ENCODE measurements at places on chromosomes 5 and 9. TPM values are rescaled to one million over a fixed set of nuclear protein-coding genes. Genes with fewer than 3 reads are reported as not detected.
A peak's percentile ranks its signal among the peaks of the same experiment; 100 is the strongest.

DNA sequence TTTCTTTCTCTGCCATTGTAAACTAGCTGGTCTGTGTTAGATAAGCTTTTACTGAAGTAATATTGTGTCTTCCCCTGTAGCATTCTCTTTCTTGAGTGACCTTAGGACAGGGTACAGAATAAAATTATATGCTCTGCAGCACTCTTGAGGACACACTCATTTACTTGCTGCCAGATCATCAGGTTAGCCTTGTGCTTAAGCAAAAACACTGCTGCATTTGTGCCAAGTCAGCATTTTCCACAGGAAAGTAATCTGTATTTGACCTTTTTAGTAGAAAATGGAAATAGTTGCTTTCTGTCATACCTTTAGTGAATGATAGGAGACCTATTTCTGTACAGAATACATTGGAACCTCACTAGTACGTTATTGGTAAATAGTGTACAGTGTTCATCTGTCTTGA, 54.2 kb downstream of the LMNB1 start:
- H3K27me3 ChIP-seq: no peaks in the 10 kb centered on the region
- H3K27ac ChIP-seq: no peak overlapping the region
- peaks cover 33% of the 10 kb centered on the region for H3K36me3 ChIP-seq
- no peaks in the 10 kb centered on the region for H3K4me1 ChIP-seq
- no peak for DNase-seq

DNA sequence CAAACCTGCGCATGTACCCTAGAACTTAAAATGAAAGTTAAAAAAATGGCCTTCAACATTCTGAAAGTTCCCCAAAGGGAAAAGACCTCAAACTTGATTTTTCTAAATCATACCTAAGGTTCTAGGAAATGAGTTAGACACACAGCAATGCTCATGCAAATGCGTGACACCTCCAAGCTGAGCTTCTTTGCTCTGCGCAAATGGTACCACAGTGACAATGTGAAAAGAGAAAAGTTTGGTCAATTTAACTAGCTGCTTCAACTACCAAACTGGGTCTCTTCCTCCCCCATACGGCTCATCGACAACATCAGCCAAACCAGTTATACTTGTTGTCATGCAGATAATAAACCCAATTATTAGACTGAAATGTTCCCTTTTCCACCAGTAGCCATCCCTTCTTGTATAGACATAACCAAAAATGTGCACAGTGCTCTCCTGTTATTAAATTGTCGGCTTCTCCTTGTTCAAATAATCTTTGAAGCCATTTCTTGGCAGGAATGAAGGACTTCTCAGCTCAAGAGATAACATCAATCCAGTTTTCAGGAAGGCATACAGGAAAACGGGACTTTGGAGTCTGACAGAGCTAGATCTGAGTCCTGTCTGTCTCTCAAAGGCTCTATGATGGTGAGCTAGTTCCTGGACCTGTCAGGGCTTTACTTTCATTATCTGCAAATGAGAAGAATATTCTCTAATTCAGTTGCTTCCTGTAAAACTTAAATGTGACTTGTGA, 185.6 kb upstream of the NR3C1 start:
- DNase-seq: peak; percentile 63
- H3K27me3 ChIP-seq: no peaks in the 10 kb centered on the region
- peak overlapping the region; percentile 88 for H3K4me3 ChIP-seq
- H3K36me3 ChIP-seq: peaks cover 24% of the 10 kb centered on the region
- H3K27ac ChIP-seq: peak overlapping the region; percentile 90

GRCh38 chr5:158326256-158326655, 467.3 kb upstream of the CLINT1 start:
- no peak for DNase-seq
- no peaks in the 10 kb centered on the region for H3K27me3 ChIP-seq
- H3K4me3 ChIP-seq: no peak overlapping the region

DNA sequence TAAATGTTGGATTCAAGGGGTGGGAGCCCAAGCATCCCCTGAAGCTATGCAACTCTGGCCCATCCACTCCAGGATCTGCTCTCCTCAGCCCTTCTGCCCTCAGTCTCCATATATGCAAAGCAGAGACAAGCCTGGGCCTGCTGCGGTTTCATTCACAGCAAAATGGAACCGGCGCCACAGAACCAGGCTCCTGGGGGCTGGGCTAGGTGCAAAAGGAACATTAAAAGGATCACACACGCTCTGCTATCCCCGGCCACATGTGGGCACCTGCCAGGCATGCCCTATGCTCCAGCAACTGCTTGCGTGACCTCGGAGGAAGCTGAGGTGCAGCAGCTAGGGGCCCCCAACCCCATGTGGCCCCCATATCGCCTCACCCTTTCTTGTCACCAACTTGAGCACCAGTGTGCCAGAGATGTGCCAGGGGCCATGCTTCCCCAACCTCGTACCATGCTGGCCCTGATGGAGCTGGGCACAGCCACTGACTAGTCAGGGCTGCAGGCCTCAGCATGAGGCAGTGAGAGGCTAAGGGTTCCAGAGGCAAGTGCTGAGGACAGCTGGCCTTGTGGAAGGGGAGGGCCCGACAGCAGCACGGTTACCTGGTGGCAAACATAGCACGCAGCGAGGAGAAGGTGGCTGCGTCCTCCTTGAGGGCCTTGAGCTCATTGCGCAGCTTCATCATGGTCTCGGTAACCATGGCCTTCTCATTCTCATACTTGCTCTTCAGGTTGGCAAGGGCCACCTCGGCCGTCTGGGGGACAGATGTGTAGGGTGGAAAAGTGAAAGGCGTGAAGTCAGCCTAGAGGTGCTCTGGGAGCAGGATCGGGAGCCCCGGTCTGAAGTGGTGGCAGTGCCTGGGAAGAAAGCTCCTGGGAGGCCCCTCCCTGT, 47.2 kb downstream of the BICD2 start:
- H3K4me1 ChIP-seq: peaks cover 14% of the 10 kb centered on the region
- DNase-seq: no peak
- H3K27ac ChIP-seq: no peak overlapping the region
- no peaks in the 10 kb centered on the region for H3K27me3 ChIP-seq
- no peak overlapping the region for H3K4me3 ChIP-seq
- H3K36me3 ChIP-seq: no peaks in the 10 kb centered on the region

IGIP gene
- 2.6 TPM for total RNA-seq

GRCh38 chr9:28782630-28783029, 1209.3 kb upstream of the C9orf72 start:
- H3K4me1 ChIP-seq: peaks cover 8% of the 10 kb centered on the region
- no peaks in the 10 kb centered on the region for H3K27me3 ChIP-seq
- no peak for DNase-seq
- no peak overlapping the region for H3K27ac ChIP-seq
- no peaks in the 10 kb centered on the region for H3K36me3 ChIP-seq
